Cerebellar nuclear complex (tissue), 1 donor: ENCODE measurements at places on chromosomes 7 and 10.

DNA sequence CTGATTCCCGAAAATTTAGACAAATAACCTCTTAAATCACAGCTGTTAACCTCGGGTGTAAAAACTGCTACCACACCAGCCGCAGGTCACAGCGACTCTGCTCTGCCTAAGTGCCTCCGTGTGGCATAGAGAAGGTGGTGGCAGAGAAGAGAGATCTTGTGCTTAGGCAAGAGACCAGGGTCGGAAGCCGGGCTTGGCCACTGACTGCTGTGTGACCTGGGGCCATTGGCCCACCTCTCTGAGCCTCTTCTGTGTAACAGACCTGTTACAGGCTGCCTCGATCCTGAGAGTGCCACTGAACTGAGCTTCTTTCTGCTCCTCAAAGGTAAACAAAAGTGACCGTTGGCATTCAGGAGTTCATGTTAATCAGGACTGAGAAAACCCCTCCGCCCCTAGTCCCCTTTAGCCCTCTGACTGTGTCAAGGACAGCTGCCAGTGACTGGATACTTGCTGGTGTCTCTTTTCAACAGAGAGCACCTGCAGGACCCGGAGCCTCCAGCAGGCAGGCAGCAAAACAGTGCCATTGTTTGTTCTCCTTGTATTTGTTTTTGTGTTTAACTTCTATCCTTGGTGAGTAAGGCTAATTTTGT lies 36.5 kb downstream of the ZMIZ1 start:
- no peak for DNase-seq

- no peak for DNase-seq
These were observed 5.2 kb downstream of the GRID1 start for GRCh38 chr10:86361156-86362128.

DNA sequence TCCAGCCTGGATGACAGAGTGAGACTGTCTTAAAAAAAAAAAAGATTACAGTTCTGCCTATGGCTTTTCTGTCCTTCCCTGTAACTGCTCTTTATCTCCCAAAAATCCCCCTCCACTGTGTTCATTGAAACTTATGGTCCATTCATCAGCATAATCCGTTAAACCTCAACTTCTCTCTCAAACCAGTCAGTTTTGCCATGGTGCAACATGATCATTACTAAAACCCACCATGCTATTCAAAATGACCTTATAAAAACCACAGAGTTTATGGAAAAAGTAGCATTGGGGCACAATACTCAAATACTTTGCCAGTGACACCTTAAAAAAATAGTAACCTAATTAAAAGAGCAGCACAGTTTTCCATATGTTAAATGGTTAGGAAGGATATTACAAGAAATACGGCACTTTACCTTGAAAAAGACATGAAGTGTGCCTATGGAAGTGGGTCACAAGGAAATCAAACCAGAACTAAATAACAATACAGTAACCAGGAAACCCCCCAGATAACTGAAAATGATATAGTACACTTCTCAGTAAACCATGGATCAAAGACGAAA lies 74.0 kb upstream of the ST8SIA6 start:
- no peak for DNase-seq

DNA sequence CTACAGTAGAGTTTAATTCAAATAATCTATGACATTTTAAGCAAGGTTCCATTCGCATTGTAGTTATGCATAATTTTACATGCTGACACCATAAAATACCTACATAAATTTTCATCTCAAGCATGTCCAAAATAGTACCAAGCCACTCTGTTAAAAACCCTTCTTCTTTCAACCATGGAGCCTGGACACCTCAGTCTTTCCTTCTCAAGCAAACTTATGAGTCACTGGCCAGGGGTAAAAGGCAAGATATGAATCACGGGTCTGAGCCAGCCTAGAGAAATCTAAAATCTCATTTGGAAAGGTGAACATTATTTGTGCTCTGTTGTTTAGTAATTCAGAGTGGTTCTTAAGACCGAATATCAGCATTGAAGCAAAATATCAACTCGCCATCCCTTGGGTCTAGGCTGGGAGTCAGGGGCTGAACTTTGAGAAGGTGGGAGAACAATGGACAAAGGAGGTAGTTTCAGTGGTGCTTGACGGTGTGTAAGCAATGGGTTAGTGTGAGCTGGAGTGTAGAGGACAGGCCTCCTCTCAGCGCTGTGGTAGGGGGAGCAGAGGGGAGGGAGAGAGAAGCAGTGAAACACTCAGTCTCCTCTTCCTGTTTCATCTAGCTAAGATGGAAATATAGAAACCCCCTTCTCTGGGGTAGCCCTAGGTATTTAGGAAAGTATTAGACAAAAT lies 19.1 kb upstream of the GPAM start:
- no peak for DNase-seq

GRCh38 chr10:98340261-98340939 lies 72.4 kb upstream of the LOXL4 start:
- DNase-seq = peak; percentile 88

- no peak for DNase-seq
These were observed 63.9 kb upstream of the AHR start for GRCh38 chr7:17234398-17235031.

GRCh38 chr7:40704172-40704571 lies 569.4 kb downstream of the SUGCT start:
- DNase-seq = no peak

GRCh38 chr10:23445591-23445990 lies 6.7 kb downstream of the OTUD1 start:
- DNase-seq = no peak

- DNase-seq = no peak
These were observed 150.5 kb downstream of the PLXDC2 start for GRCh38 chr10:19966751-19967150.

- no peak for DNase-seq
These were observed 5.8 kb downstream of the ACSL5 start for GRCh38 chr10:112379635-112380296.

DNA sequence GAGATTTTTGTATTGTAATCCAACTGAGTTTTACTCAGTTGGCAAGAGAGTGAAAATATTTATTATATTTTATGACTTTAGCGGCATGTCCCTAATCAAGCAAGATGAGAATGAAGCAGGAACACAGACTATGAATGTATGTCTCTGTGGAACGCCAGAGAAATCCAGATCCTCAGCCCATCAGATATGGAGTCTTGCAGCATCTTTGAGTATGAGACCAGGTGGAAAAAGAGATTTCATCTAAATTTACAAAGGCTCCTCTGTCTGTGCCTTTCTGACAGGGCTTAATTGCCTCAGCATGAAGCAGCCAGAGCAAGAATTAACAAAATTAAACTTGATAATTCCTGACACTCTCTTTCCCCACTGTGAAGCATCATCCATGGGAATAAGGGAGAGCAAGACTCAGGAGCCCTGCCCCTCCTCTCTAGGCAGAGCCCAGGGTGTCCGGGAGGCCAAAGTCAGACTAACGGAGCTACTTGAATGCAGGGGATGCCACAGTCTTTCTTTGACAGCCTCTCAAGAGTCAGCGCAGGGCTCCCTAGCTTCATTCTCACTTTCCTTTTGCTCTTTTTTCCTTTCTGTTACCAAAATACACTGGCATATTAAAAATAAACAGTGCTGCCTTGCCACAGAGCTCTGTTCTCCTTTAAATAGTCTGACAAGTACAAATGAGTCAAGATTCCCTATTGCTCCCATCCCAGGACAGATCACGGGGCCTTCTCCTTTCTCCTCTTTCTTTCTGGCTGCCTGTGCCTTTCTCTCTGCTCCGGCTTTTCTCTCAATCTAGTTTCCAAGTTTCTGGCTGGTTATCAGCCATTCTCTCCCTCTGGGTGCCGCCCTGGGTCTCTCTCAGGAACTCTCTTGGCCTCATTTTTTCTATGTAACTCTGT lies 132.2 kb upstream of the INHBA start:
- DNase-seq = no peak

DNA sequence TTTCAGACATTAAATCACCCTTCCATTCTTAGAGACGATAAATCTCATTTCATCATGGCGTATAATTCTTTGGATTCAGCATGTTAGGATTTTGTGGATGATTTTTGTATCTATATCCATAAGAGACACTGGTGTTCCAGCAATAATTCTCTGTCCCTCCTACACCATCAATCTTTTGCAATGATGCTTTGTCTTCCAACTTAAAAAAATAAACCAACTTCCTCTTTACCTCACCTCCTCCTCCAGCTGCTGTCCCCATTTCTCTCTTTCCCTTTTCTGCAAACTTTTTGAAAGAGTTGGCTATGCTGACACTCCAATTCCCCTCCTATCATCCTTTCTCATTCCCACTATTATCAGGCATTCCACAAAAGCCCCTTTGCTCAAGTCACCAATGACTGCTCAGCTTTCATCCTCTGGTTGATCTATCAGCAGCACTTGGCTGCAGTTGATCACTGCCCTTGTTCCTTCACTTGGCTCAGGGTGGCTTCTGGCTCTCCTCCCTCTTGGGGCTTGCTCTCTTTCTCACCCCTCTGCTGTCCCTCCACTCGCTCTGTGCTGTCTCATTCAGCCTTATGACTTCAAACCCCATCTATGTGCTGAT lies 130.0 kb downstream of the ARHGAP22 start:
- DNase-seq = no peak

- no peak for DNase-seq
These were observed 5.6 kb downstream of the SUFU start for GRCh38 chr10:102509387-102509786.

GRCh38 chr7:140778568-140778967 lies 82.1 kb downstream of the NDUFB2 start:
- DNase-seq = no peak

- DNase-seq = no peak
These were observed 515.0 kb upstream of the ZMIZ1 start for GRCh38 chr10:78553792-78554191.
